Kidney capillary endothelial cell (primary cell): ENCODE measurements at places on chromosomes 6 and 20.

DNA sequence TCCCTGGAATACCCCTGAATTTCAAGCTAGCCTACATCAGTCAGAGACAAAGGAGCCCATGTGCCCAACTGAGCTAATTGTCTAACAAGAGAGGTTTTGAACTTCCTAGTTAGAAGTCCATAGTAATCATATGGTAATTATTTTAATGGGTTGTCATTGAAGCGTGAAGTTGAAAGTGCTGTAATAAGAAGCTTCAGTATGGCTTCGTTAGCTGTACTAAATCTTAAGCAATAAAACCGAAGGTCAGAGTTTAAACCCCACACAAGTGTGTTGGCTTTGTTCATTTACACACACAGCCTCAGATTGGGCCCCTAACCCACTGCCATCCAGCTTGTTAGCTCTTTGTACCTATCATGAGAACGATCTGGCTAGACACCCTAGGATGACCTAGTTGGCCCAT lies 195.6 kb upstream of the RIN2 start:
- DNase-seq, result no peak

- DNase-seq, result no peak
Observed at GRCh38 chr20:19512886-19513677, 245.0 kb upstream of the RIN2 start.

GRCh38 chr6:100553243-100553642 lies 88.5 kb upstream of the SIM1 start:
- DNase-seq, result no peak

DNA sequence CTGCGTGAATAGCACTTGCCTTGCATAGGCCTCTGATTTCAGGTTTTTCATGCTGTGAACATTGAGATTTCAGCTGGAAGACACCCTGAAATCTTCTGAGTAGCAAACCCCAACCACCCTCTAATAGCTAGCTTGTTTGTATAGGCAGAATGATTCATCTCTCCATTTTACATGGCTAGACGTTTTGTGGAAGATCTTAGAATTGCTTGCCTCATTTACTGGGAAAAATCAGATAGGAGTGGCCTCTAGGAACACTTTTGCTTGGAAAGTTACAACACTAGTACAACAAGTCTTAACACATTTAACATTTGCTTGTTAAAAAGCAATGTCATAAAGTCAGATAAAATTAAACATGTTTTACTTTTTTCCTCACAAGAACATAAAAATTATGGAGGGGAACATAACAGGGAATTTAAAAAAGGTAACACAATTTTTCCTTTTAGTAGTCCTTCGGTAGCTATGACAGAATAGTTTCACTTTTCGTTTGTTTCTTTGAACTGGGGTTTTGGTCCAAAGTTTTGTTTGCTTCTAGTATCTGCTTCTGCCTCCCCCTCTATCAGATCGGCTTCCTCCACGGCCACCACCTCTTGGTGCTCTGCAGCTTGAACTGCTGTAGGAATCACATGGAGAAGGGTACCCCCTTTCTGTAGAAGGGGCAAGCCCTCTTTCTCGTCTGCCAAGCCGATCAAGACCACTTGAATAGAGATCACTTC lies 102.2 kb upstream of the PTCHD4 start:
- DNase-seq, result no peak

GRCh38 chr20:8796088-8796660 lies 272.7 kb upstream of the PLCB4 start:
- no peak for DNase-seq

GRCh38 chr6:87110636-87111035 lies 15.7 kb upstream of the CGA start:
- peak; percentile 3 for DNase-seq

GRCh38 chr20:62317167-62317655 lies 14.4 kb downstream of the ADRM1 start:
- DNase-seq, result no peak

- DNase-seq, result no peak
Observed at GRCh38 chr20:25287631-25288290, 39.9 kb downstream of the PYGB start.

DNA sequence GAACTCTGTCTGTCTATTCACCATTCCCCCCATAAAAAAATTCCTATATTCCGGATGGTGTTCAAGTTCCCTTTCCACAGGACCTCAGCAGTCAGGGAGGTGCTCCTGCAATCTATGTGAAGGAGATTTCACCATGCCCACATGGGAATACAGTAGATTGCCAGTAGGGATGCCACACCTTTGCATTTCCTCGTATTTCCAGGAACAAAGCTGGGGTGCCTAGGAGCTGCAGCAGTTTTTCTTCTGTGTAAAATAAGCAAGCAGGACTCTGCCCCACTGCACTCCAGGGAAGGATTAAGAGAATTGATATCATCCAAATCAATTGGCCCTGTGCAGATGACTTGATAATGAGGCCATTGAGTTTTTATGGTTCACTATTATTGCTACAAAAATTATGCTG lies 7.4 kb upstream of the KIF16B start:
- DNase-seq, result no peak

DNA sequence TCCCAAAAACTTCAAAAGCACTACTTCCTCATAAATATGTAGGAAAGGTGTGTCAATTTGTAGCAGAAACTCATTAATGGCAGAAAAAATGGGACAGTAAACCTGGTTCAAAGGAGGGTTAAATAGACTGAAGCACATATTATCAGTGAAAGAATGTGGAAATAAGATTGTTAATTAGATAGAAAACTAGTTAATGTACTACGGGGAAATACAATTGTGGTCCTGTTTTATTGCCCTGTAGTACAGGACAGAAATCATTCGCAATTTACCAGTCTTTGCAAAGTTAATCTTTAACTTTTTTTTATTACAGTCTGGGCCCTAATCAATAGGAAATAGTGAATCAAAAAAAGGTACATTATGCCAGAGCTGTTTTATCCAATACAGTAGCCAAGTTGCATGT lies 82.0 kb upstream of the PAK5 start:
- DNase-seq, result no peak

DNA sequence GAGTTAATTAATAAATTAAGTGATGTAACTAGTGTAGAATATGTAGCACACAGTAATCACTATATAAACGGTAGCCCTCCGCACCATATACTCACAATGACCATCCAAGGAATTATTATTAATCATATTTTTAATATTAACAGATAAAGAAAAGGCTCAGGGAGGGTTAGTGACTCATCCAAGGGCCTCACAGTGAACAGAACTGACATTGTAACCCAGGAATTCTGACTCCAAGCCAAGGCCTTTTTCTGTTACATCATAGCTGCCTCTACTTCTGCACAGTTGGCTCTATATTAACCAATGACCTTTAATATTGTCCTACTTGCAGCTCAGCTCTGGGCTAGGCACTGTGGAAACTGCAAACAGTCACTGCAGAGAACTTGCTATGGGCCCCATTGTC lies 117.5 kb upstream of the SIRPG start:
- no peak for DNase-seq

GRCh38 chr6:14692208-14692607 lies 553.7 kb upstream of the JARID2 start:
- no peak for DNase-seq

- DNase-seq, result no peak
Observed at GRCh38 chr6:39664173-39664572, 61.0 kb downstream of the KIF6 start.

- no peak for DNase-seq
Observed at GRCh38 chr6:21501021-21501354, 92.6 kb upstream of the SOX4 start.

- DNase-seq, result no peak
Observed at GRCh38 chr6:30568245-30568644, 3.0 kb upstream of the ABCF1 start.

GRCh38 chr6:15369838-15370237 lies 124.0 kb downstream of the JARID2 start:
- DNase-seq, result no peak

- no peak for DNase-seq
Observed at GRCh38 chr6:39830444-39830843, 38.3 kb downstream of the DAAM2 start.

GRCh38 chr6:166952121-166952520 lies 4.2 kb downstream of the RNASET2 start:
- no peak for DNase-seq

DNA sequence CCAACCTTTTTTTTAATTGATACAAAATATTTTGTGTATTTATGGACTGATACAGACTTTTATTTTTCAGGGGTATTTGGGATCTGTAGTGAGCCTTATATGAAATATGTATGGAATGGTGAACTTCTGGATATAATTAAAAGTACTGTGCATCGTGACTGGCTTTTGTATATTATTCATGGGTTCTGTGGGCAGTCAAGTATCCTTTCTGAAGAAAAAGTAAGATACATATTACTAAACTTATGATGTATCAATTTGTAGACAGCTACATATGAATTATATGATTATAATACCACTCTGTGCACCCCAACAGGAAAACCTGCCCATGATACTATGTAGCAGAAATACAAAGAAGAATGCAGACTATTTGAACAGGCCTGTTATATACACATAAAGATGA lies 47.2 kb downstream of the FIG4 start:
- no peak for DNase-seq

- no peak for DNase-seq
Observed at GRCh38 chr6:20312606-20313005, 89.1 kb upstream of the E2F3 start.
